ENCODE measurements at places on chromosomes 3 and 15. TPM values are rescaled to one million over a fixed set of nuclear protein-coding genes. Genes with fewer than 3 reads are reported as not detected.

- H3K27ac ChIP-seq = no peak overlapping the region
- no peaks in the 10 kb centered on the region for H3K36me3 ChIP-seq
- H3K4me3 ChIP-seq = no peak overlapping the region
- peak; percentile 81 for DNase-seq
- H3K27me3 ChIP-seq = peaks cover 15% of the 10 kb centered on the region
These were observed 97.7 kb upstream of the ATP2B2 start for GRCh38 chr3:10602769-10603768.

The DOCK3 gene
- 1.6 TPM for total RNA-seq

DNA sequence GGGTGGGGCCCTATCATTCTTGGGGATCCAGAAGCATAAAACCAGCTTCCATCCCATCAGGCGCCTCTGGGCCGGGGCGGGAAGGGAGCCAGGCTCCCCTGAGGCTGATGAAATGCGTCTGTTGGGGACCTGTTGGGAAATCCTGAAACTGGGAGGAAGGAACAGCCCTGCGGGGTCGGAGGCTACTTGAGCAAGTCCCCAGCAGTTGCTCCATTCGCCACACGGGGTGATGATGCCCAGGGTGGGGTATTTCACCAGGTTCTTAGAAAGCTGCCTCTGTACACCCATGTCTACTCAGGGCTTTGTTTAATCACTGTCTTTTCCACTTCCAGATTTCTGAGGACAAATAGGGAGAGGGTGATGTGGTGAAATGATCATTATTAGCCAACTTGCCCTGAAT, 25.4 kb upstream of the TSEN2 start:
- no peak for DNase-seq
- H3K27ac ChIP-seq = no peak overlapping the region
- peaks cover 17% of the 10 kb centered on the region for H3K4me1 ChIP-seq
- H3K36me3 ChIP-seq = no peaks in the 10 kb centered on the region
- H3K4me3 ChIP-seq = no peak overlapping the region

DNA sequence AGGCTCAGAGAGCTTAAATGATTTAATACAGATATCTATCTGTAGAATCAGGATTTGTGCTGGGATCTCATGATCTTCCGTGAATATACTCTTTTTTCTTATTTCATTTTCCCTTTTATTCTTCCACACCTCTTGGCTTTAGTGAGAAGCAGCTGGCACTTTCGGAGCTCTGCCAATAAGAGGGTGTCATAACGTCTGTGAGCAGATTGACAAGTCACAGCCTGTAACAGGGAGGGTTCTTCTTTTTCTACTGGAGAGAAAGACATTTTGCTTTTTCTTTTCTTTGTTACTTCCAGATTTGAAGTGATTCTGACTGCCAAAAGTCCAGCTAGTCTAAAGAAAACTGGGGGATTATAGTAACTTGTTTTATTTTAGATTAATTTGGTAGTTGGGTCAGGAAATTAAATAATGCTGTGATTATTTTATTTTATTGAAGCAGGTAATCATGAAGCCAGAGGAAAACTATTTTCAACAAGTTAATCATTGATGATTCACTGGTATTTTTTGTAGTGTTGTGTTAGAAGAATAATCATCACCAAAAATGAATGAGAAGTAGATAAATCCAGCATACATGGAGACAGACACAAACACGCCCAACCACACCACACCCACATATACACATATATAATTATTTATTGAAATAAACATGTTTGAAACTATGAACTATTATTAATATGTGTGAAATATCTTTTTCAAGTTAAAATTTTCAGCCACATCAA, 69.8 kb downstream of the TNFAIP8L3 start:
- H3K36me3 ChIP-seq = peaks cover 2% of the 10 kb centered on the region
- no peaks in the 10 kb centered on the region for H3K27me3 ChIP-seq
- H3K4me1 ChIP-seq = no peaks in the 10 kb centered on the region
- no peak overlapping the region for H3K27ac ChIP-seq

DNA sequence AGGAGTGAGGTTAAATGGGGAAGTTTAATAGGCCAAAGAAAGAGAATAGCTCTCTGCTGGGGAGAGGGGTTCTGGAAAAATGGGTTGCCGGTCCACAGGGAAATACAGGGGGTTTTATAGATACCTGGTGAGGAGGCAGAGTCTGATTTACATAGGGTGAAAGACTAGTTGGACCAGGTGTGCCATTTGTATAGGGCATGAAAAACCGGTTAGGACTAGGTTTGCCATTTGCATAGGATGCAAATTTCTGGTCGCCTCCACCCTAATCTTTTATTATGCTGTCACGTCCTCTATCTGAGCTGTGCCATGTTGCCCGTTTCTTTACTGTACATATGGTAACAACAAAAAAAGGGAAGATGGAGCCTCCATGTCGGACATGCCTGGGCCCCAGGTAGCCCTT, 960.1 kb downstream of the FHIT start:
- no peak overlapping the region for H3K27ac ChIP-seq
- no peak overlapping the region for H3K4me3 ChIP-seq
- H3K27me3 ChIP-seq = no peaks in the 10 kb centered on the region

DNA sequence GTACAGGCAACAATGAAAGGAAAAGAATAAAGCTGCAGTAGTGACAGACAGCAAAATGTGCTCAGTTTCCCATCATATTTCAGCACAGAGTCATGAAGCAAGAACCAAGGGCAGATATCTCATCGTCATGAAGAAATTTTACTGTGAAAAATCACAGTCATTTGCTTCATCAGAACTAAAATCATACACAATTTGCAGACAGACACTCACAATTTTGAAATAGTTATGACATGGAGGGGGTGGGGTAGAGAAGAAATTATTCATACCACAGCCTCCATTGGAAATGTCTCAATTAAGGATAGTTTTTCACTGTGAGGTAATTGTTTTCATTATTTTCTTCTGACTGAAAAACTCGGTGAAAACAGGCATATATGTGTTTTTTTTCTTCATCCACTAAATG, 78.8 kb upstream of the CNTN3 start:
- H3K27me3 ChIP-seq = no peaks in the 10 kb centered on the region
- no peak overlapping the region for H3K4me3 ChIP-seq
- DNase-seq = no peak
- no peak overlapping the region for H3K27ac ChIP-seq
- no peaks in the 10 kb centered on the region for H3K36me3 ChIP-seq

GRCh38 chr3:100105501-100105900, 8.8 kb downstream of the FILIP1L start:
- peaks cover 24% of the 10 kb centered on the region for H3K4me1 ChIP-seq
- H3K27ac ChIP-seq = peak overlapping the region; percentile 89
- no peak for DNase-seq
- H3K27me3 ChIP-seq = no peaks in the 10 kb centered on the region

The B3GNT5 gene
- total RNA-seq = 15.0 TPM

The LSAMP gene
- not detected for total RNA-seq

- H3K27me3 ChIP-seq = no peaks in the 10 kb centered on the region
- H3K27ac ChIP-seq = peak within 1 kb of the TSS; percentile 87
- peak within 1 kb of the TSS; percentile 40 for H3K4me3 ChIP-seq
- DNase-seq = peak; percentile 82
- H3K36me3 ChIP-seq = peaks cover 4% of the 10 kb centered on the region
These were observed at the start of gene C15orf62 for GRCh38 chr15:40769274-40770146. Gene C15orf62 (plus strand): TSS chr15:40769980. CDS start chr15:40770496, 516 bp downstream.

DNA sequence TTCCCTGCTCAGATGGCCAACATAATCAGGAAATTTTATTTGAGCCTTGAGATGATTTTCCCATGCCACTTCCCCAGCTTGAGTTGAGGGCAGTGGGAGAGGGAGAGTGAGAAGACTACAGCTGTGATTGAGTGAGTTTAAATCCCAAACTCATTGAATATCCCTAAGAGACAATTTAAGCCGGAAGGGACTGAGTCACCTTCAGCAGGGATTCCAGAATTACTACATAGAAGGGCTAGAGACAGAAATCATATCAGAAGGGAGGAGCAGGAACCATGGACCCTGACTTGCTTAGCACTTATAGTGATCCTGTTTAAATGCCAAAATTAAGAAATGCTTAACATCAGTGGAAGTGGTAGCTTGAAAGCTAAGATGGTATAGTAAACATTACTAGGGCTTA, 312.2 kb upstream of the SLCO3A1 start:
- no peak for DNase-seq
- H3K36me3 ChIP-seq = no peaks in the 10 kb centered on the region
